ENCODE measurements at places on chromosomes 1 and 21.

DNA sequence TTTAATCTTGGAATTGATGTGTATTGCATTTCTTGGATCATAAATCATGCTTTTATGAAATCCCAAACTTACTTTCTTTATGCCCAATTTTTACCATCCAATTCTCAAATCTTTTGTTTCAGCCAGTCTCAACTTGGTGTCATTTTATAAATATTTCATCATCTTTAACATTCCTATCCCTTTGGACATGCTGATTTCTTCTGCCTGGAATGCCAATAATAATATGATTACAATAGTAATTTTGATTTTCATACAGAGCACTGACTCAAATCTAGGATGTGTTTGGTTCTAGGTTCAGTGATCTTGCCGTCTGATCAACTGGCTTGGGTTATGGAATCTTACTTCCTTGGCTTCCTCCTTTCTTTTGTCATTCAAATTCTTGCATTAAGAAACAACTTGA, 12.8 kb downstream of the RRP15 start:
- no peak for DNase-seq

- DNase-seq = peak; percentile 25
These were observed 59.4 kb downstream of the NRIP1 start for GRCh38 chr21:15005391-15005790.

DNA sequence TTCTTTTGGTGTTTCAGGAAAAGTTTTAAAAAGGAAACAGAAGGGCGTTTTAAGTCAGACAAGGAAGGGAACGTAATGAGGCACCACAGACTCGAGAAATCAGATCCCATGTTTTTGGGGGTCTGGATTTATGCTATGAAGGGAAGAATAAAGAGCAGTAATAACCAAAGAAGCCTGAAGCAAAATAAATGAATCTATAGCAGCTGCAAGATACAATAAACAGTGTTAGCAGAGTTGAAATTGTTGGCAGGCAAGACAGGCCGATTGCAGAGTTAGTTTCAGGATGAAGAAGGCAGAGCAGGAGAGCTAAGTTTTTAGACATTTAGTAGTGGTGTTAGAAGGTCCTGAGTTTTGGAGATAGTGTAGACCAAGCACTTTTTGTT, 425 bp downstream of the DDR2 start:
- no peak for DNase-seq

DNA sequence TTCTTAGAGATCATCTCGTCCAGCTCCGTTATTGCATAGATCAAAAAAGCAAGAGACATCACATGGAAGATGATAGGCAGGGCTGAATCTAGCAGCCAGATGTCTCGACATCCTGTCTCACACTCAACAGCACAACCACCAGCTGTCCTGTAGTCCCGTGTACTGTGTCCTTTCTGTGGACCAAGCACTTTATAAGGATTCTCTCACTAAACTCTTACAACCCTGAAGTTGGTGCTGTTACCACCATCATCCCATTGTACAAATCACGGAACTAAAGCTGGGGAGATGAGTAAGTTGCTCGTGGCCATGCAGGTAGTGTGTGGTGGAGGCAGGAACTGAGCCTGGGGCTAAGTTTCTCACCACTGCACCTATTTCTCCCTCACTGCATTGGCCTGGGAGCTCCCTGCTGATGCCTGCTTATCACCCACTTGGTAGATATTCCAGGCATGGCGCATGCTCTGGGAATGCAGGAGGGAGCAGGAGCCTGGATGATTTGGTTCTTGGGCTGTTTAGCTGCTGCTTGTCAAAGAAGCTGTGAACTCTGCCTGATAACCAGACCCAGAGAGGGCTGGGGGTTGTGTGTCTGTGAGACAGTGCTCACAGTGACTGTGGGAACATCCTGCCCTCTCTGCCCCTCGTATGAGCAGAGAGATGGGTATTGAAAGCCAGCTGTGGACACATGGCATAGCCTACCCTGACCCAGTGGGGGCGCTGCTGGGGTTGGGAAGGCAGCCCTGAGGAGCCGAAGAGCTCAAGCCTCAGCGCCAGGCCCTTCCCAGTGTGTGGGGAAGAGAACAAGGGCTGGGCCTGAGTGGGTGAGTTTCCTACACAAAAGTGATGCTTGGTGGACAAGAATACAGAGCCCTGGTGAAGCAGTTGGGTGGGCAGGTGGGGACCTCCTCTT, 13.6 kb downstream of the PPFIA4 start:
- peak; percentile 78 for DNase-seq

DNA sequence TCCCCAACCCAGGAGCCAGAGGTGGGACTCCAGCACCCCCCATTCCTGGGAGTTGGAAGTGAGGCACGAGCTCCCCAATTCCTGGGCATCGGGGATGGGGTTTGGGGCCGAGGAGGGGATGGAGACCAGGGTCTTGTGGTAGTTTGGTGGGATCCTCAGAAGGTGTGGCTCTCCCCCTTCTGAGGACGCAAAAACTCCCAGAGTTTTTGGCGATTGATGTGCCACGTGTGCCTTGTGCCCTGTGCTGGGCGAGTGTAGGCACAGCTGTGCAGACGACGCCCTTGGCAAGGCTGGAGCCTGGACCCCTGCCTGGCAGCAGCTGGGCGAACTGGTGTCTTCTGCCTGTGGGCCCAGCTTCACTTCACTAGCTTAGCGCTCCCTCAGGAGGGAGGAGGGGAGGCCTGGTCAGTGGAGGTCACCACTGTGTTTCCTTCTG, 2.6 kb downstream of the GUK1 start:
- no peak for DNase-seq

DNA sequence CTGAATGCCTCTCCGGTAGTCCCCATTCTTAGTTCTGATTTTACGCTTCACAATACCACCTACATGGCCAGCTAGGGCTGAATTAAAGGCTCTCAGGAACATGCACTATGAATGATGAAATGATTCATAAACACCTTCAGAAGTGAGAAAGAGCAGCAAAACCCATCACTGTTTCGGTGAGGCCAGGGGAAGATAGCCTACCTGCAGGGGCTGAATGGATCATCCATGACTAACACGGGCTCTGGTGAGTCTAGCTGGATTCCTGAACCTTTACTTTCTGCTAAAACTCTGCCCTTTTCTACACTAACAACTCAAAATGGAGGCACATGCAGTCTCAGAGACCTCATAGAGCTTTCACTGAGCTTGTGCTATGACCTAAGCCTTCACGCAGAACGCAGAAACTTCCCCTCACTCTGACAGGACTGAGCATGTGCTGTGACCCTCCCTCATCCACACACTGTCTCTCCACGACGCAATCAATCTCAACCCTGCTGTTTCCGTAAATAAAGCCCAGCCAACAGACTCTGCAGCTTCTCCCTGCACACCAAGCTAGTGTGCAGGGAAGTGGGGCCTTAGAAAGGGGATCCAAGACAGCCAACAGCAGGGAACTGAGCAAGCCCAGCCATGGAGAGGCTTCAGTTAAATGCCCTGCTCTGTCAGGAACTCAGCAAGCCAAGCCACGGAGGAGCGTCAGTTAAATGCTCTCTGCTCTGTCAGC, 207.8 kb downstream of the SLC45A1 start:
- DNase-seq = peak; percentile 65

- no peak for DNase-seq
These were observed 11.6 kb upstream of the TNFSF18 start for GRCh38 chr1:173062150-173062938.

- no peak for DNase-seq
These were observed 12.8 kb downstream of the PLA2G4A start for GRCh38 chr1:186841599-186841998.

- DNase-seq = no peak
These were observed 53.2 kb upstream of the RAB3GAP2 start for GRCh38 chr1:220325306-220325995.

DNA sequence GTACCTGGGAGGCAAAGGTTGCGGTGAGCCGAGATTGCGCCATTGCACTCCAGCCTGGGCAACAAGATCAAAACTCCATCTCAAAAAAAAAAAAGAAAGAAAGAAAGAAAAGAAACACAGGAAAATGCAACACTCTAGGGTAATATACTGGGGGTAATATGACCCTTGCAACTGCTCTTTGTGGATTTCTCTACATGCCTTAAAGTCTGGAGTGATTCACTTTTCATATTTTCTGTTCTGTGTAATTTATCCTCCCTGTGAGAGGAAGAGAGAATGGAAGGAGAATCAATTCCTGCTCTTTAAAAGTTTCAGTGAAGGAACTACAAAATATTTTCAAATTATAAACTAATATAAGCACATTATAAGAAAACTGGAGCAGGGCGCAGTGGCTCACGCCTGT, 22.7 kb downstream of the RIT1 start:
- no peak for DNase-seq

DNA sequence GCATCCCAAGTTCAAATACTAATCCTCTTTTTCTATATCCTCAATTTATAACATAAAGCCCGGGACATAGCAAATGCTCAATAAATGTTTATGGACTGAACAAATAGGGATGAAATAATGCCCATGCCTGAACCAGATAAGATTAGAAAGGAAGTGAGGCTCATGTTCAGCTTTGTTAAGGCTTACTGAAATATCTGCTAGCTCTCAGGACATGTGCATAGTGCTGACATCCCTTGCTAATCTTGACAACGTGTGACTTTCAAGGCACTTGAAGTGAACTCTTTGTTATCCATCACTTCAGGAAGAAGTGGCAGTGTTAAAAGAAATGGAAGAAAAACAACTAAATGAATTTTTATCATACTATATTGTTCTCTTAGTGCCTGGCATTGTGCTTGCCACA, 260.3 kb upstream of the SGIP1 start:
- no peak for DNase-seq

DNA sequence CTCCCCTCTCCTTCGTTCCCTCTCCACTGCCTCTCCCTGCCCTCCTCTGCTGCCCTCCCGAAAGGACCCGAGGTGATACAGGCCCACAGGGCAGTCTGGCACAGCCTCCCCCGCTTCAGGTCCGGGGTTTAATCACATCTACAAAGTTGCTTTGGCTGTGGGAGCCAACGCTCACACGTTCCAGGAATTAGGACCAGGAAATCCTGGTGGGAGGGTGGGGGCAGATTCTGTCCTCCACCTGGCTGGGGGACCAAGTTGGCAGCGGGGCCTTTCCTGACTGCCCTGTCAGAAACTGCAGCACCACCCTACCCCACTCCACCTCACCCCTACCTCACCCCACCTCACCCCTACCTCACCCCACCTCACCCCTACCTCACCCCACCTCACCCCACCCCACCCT, 95.1 kb downstream of the WDR4 start:
- DNase-seq = no peak

DNA sequence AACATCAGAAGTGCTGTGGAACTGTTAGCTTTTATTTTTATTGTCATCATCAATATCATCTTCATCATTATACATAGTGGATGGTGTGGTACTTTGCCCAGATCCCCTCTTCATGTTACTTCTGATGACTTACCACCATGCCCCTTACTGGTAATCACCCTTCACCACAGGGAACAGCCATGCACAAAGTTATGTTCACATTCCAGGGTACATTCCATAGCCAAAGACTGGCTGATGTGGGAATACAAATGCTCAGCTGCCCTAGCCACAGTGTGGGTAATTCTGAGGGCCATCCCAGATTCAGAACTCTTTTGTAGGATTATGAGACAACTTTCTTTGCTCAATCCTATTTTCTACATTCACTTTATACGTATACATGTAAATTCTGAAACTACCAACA, 691.3 kb upstream of the CXADR start:
- no peak for DNase-seq

DNA sequence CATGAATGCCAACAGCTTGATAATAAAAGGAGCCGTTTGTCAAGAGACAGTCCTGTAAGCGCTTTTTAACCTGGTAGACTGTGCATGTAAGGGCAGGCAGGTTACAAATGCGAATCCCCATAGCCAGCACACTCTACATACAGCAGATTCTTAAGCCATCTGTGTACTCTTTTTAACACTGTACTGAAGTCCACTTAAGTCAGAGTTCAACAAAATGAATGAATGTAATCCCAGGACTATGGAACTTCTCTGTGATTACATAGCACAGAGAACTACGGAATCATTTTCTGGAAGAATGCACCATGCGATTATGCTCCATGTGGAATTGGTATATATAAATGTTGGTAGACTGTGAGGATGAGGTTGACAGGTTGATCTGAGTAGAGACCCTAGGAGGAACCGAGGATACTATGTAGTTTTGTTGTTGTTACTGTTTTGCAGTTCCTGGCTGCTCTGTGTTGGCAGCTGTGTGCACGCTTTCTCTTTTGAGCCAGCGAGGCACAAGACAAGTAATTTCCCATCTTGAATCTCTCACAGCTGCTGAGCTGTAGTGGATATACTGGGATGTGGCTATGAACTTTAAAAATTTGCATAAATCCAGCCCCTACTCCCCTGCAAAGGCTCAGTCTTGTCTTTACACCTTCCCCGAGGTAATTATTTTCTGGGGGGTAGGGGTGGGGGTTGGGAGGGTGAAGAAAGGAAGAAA, 21.9 kb downstream of the LRRC8D start:
- no peak for DNase-seq

GRCh38 chr21:41367945-41368734, 6.3 kb downstream of the MX2 start:
- DNase-seq = no peak

DNA sequence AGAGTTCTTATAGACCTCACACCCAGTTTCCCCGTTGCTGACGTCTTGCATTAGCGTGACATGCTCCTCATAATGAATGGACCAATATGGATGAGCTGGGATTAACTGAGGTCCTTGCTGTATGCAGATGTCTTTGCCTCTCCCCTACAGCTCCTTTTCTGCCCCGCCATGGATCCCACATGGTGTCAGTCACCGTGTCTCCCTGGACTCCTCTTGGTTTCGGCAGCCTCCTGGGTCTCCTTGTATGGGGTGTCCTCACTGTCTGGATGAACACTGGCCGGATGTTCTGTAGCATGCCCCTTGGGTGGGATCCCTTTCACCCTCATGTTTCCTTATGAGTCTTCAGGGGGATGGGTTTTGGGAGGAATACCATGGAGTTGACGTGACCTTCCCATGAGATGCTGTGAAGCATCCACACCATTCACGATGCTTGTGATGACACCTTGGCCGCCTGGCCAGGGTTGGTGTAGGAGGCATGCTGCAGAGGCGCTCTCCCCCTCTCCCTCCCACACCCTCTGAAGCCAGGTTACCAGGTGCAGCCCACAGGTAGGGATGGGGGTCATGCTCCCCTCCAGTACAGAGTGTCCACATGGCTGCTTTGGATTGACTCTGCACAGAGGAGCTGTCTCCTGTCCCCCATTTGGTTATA, 4.4 kb downstream of the GJC2 start:
- DNase-seq = no peak
